ENCODE measurements at places on chromosomes 3 and 15.

DNA sequence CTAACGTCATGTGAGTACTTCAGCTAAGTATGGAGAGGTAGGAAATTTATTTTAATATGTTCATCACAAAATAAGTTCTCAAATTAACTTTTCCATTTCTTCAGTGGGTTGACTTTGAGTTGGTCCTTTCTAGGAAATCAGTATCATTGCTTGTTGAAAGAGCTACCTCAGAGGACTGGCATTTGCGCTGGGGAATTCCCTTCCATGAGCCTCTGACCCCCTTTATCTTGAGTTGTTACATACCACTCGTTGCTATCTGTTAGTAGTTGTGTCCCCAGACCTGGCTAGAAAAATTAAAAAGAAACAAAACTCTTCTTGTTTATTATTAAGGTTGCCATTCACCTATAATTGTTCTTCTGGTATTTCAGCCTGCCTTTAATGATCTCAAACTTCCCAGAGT lies 96.8 kb upstream of the ROBO2 start:
- no peak for DNase-seq

DNA sequence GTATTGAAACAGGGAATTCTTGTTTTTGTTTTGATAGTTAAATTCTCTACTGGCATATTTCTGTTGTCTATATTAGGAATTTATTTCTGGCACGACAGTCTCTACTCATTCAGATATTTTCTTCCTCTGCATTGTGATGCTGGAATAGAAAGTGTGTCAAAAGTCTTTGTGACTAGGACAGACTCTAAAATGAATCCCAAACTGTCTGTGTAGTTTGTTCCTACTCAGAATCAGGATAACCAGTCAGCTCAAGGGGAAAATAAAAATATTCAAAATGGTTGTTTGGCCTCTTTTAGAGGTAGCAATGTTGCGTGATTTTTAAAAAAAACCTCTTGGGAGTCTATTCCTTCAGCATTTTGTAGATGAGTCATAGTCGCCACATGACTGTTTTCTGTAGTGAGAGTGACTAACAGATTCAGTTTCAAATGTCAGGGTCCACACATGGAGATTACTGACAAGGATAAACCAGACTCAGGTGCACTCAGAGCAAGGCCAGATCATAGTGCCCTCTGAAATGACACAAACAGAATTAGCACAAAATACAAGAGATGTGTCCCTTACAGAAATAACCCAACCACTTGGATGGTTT lies 13.1 kb downstream of the SLC7A14 start:
- no peak for DNase-seq

GRCh38 chr3:177932346-177932745 lies 603.9 kb upstream of the KCNMB2 start:
- no peak for DNase-seq

DNA sequence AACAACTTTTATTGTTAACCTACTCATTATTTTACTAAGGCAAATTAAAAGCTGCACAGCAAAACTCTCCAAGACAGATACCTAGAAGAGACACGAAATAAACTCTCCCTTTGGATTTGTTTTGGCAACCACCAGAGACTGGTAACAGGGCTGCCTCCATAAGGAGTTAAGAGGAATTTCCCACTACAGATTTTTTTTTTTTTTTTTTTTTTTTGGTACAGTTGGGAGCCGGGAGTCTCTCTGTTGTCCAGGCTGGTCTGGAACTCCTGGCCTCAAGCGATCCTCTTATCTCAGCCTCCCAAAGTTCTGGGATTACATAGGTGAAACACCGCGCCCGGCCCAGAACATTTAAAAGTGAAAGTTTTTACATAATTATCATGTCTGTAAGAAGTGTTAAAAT lies 73.6 kb upstream of the VGLL4 start:
- no peak for DNase-seq

- DNase-seq, result no peak
Measured at GRCh38 chr3:97658668-97659285, 105.8 kb upstream of the ARL6 start.

GRCh38 chr15:99473981-99474906 lies 91.5 kb upstream of the MEF2A start:
- no peak for DNase-seq

DNA sequence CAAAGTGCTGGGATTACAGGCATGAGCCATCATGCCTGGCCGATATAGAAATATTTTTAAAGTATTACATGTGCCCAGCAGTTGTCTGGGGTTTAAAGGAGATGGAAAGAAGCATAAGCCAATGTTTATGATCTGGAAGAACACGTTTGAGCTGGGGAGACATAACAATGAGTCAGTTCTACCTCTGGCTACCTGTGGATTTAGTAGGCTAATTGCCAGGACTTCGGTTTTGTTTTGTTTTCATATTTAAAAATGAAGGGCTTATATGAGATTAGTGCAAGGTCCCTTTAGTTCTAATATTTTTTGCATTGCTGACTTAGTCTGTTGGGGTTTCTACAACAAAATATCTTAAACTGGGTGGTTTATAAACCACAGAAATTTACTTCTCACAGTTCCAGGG lies 22.9 kb upstream of the TNFSF10 start:
- DNase-seq, result no peak

- no peak for DNase-seq
Measured at GRCh38 chr3:13578251-13578650, 29.3 kb downstream of the FBLN2 start.

- DNase-seq, result no peak
Measured at GRCh38 chr3:99409961-99410360, 228.4 kb upstream of the COL8A1 start.

GRCh38 chr3:100205171-100205570 lies 55.6 kb upstream of the TBC1D23 start:
- DNase-seq, result no peak

GRCh38 chr3:143145906-143146305 lies 26.3 kb downstream of the CHST2 start:
- DNase-seq, result no peak

DNA sequence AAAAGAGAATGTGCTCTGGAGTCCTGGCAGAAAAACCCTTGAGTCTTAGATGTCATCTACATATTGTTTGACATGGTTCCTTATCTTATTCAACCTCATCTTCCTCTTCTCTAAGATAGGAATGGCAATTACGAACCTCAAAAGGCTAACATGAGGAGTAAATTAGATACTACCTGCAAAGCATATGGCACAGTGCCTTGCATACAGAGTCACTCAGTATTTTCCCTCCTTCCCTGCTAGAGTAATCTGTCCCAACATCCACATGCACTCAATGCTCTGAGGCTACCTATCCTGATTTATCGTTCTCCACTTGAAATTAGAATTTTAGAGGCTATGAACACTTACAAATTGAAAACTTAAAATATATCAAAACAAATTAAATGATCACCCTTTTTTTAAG lies 386.7 kb downstream of the RSL24D1 start:
- DNase-seq, result no peak

DNA sequence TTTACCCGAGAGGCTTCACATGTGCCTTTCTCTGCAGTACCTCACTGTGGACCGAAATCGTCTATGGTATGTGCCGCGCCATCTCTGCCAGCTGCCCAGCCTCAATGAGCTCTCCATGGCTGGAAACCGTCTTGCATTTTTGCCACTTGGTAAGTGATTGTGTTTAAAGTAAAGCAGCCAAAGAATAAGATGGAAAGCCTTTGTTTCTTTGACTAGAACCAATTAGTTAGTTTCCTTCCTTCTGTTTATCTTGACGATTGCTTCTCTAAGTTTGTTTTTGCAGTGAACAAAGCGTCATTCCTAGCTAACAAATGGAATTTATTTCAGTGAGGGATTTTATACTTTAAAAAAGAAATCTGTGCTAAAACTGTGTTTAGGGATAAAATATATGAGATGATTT lies 82.7 kb downstream of the LRRC28 start:
- DNase-seq, result no peak

DNA sequence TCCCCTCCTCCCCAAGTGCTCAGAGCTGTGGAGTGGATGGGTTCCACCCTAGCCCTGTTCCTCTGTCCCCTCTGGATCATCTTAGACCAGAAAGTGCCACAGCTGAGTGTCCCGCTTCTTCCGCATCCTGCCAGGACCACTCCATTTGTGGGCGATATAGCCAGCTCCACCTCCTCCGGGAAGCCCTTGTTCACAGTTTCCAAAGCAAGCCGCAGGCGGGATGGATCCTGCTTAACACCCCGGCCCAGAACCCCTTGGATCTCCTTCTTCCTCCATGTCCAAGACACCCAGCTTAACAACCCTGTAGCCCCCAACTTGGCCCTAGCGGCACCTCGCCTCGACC lies 490 bp upstream of the ALAS1 start:
- DNase-seq, result no peak

GRCh38 chr15:48029642-48030041 lies 91.1 kb upstream of the SLC24A5 start:
- no peak for DNase-seq

DNA sequence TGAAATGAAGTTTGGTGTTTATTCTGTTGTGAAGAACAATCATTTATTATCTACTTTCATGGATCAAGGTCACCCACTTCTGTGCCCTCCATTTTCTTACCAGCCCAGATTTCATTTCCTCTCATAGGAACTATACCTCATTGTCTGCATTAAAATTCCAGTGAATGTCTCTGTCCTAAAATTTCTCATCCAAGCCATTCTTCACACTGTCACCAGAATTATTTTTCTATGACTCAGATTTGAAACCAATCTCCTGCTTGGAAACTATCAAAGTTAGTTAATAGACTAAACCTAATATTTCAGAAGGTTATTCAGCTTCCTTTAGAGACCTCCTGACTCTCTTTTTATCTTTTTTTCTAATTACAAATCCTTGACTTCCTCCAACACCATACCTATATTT lies 364.1 kb upstream of the CBLB start:
- no peak for DNase-seq

DNA sequence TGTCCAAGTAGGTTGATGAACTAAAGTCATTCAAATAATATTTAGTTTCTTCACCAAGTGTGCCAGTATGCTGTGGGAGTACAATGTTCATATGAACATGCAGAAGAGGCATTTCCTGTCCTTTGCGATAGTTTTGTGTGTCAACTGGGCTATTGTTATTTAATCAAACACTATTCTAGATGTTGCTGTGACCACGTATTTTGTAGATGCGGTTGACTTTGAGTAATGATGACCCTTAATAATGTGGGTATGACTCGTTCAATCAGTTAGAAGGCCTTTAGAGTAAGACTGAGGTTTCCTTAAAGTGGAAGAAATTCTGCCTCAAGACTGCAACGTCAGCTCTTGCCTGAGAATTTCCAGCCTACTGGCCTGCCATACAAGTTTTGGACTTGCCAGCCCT lies 470.7 kb upstream of the CBLB start:
- DNase-seq, result no peak

- DNase-seq, result no peak
Measured at GRCh38 chr15:65936282-65936681, 67.0 kb downstream of the RAB11A start.

DNA sequence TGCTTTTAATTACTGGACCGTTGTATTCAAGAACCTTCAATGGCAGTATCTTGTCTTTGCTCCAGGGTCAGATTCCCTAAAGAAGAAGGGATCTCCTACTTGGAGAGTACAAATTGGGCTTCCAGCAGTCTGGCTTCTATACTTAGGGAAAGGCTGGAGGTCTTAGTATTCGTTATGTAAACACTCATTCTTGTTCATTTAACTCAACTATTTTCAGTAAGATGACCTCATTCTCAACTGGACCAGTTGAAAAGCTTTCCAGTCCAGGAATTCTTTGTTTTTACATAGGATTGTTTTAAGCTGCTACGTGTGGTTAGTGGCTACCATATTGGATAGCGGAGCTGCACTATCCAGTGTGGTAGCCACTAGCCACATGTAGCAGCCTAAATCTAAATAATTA lies 4.6 kb downstream of the SENP5 start:
- DNase-seq, result no peak

DNA sequence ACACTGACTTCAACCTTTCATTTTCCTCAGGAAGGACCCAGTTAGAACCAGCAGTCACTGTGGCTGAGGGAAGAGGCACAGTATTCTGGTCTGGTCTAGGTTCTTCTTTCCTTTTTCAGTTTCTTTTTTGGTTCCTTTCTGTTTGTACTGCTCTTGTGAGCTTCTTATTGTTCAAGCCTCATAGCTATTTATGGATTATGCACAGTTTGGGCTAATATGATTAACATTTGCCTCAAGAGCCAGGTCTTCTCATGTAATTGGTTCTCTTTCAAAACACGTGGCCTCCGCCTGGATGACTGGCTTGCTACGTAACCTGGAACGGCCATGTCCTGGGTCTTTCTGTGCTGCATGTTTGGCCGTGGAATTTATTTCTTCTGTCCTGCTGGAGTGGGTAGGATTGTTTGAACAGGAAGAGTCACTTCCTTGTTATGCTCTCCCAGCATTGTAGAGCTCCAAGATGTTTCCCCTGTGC lies 43.3 kb downstream of the RBMS3 start:
- DNase-seq, result peak; percentile 80

DNA sequence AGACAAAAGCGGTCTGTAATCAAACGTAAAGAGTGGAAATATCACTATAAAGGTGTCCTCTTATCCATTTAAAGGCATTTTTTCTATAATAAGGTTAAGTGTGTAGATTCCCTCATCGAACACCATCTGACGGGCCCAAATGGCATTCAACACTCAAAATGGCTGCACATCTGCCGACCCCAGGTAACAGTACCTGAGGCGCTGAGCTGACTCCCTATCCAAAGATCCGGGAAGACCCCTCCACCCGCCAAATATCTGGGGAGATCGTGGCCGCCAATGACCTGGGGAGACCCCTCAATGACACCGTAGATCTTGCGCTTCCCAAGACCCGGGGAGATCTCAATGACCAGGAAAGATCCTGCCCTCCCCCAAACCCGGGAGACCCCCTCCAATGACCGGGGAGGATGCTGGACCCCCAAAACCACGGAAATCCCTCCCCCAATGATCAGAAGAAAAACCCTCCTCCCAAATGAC lies 476 bp downstream of the IP6K2 start:
- no peak for DNase-seq

Data from aorta (tissue), 5 donors.